ENCODE measurements at places on chromosomes 4 and X.
A peak's percentile ranks its signal among the peaks of the same experiment; 100 is the strongest.

GRCh38 chrX:110142096-110142495 is 139.2 kb downstream of the TMEM164 start:
- DNase-seq, result no peak

GRCh38 chr4:38818441-38818976 is 13.9 kb upstream of the TLR1 start:
- DNase-seq, result no peak

GRCh38 chrX:105610411-105610810 is 211.9 kb upstream of the NRK start:
- no peak for DNase-seq

DNA sequence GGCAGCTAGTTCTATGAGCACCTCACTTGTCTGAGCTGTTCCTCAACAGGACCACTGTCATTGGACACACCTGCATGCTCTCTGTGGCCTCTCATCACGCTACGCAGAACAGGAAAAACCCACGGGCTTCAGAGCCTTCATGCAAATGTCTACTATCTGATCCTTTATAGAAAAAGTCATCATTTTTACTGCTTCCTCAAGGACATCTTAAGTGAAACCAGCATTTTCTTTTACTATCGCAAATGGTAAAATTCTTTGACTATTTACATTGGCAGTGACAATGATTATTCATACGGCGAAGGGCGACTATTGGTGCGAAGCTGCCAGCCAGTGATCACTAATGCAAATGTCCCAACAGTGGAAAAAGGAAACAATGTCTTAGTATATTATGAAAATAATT is 147.0 kb downstream of the AFAP1 start:
- DNase-seq, result no peak

- no peak for DNase-seq
Observed at GRCh38 chrX:43003204-43003565, 225.2 kb upstream of the PPP1R2C start.

- DNase-seq, result no peak
Observed at GRCh38 chr4:40719008-40719623, 30.6 kb upstream of the NSUN7 start.

- DNase-seq, result no peak
Observed at GRCh38 chr4:120694973-120695372, 227.6 kb downstream of the PRDM5 start.

DNA sequence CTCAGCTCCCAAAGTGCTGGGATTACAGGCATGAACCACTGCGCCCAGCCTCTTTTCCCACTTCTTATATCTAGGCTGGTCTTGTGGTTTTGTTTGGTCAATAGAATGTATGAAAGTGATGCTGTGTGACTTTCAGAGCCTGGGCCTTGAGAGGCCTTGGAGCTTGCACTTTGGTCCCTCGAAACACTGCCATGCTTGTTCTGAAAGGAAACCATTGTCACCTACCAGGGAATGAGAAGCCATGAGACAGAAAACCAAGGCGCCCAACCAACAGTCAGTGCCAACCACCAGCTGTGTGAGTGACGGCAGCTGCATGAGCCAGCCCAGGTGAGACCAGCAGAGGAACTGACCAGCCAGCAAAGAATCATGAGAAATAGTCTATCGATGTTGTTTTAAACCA is 57.4 kb downstream of the SCD5 start:
- no peak for DNase-seq

DNA sequence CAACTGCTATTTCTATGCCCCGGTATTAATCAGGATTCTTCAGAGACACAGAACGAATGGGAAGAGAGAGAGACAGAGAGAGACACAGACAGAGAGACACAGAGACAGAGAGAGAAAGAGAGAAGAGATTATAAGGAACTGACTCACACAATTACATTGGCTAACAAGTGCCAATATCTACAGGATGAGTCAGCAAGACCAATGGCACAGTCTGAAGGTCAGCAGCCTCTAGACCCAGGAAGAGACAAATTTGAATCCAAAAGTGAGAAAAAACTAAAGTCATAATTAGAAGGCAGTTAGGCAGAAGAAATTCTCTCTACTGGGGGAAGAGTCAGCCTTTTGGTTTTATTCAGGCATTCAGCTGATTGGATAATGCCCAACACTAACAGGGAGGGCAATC is 187.3 kb downstream of the MAB21L2 start:
- no peak for DNase-seq

GRCh38 chr4:2482693-2483092 is 13.8 kb downstream of the RNF4 start:
- DNase-seq, result no peak

- DNase-seq, result no peak
Observed at GRCh38 chr4:46386570-46386969, 3.4 kb downstream of the GABRA2 start.

- no peak for DNase-seq
Observed at GRCh38 chr4:47287735-47288134, 175.8 kb downstream of the COMMD8 start.

GRCh38 chr4:123306769-123307168 is 89.8 kb upstream of the SPRY1 start:
- no peak for DNase-seq

DNA sequence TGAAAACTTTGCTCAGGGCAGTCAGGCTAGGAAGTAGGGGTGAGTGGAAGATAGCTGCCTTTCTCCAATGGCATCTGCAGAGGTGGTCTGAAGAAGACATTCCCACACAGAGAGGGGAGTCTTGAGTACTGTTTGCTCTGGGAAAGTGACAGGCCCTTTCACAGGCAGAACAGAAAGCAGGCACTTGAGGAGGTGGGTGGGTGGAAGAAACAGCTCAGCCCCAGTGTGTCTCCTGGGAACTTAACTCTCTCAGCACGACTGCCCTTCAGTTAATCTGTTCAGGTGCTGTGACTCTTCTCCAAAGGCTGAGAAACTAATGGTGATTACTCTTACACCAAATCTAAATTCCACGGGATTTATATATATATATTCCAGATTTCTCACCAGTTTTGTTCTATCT is 28.3 kb downstream of the ENOPH1 start:
- DNase-seq, result no peak

GRCh38 chrX:151889421-151889820 is 23.3 kb upstream of the MAGEA4 start:
- DNase-seq, result no peak

DNA sequence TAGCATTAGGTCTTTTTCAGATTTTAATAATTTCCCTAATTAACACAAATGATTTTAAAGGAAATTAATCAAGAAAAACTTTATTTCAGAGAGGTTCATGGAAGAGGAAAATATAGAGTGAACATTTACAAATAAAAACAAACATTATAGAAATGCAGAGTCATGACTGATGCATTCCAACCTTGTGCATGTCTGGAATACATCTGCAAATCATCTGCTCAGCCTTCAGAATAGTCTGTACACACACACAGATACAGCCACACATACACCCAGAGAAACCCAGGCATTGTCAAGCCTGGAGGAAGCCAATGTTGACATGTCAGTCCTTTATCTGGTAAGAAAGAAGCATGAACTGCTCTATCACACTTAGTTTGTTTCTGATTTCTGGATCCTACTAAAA is 61.3 kb upstream of the NFKB1 start:
- no peak for DNase-seq

DNA sequence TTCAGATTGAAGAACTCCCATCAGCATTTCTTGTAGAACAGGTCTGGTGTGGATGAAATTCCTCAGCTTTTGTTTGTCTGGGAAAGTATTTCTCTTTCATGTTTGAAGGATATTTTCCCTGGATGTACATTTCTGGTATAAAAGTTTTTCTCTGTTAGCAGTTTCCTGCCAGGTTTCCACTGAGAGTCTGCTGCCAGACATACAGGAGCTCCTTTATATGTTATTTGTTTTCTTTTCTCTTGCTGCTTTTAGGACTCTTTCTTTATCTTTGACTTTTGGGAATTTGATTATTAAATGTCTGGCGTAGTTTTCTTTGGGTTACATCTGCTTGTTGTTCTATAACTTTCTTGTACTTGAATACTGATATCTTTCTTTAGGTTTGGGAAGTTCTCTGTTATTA is 486.5 kb downstream of the ARAP2 start:
- DNase-seq, result no peak

GRCh38 chrX:112645774-112646173 is 34.0 kb downstream of the LHFPL1 start:
- no peak for DNase-seq

- peak; percentile 88 for DNase-seq
Observed at GRCh38 chr4:113899271-113900070, 80.0 kb downstream of the ARSJ start.

- no peak for DNase-seq
Observed at GRCh38 chrX:123860983-123861382, 1.1 kb downstream of the XIAP start.

GRCh38 chr4:126123611-126124325 is 809.0 kb downstream of the FAT4 start:
- DNase-seq, result no peak

DNA sequence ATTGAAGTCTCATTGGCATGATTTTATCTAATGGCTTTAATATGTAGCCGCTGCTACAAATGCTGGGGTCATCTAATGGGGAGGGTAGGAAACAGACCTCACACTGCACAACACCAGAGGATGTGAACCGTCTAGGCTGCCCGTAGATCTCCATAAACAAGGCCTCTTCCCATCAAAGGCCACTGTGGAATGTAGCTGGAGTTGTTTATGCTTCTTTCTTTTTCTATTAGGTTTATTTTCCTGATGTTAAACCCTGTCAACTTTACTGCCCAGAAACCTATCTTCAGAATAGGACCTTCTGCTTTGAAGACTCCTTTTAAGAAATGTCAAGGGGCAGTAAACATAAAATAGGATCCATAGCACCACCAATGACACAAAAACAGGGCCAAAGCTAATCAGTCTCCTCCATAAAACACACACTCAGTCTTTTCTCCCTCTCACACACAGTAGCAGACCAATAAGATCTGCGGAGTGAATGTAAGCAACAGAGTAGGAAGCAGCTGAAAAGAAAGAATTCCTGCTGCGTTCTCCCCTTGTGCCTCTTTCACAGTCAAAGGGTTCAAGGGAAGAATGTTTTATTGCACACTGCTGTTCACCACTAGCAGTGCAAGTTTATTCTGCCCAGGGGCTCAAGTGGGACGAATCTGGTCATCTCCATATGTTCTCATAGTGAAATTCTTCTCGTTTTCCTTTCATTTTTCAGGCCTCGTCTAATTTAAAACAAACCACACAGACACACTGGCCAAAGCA is 72.2 kb downstream of the MAML3 start:
- no peak for DNase-seq

GRCh38 chrX:19063030-19063429 is 59.2 kb downstream of the ADGRG2 start:
- DNase-seq, result no peak

- no peak for DNase-seq
Observed at GRCh38 chrX:10358958-10359357, 202.2 kb downstream of the CLCN4 start.

GRCh38 chr4:797066-797465 is 28.9 kb downstream of the CPLX1 start:
- no peak for DNase-seq

- DNase-seq, result no peak
Observed at GRCh38 chr4:22492987-22493386, 22.9 kb downstream of the ADGRA3 start.

DNA sequence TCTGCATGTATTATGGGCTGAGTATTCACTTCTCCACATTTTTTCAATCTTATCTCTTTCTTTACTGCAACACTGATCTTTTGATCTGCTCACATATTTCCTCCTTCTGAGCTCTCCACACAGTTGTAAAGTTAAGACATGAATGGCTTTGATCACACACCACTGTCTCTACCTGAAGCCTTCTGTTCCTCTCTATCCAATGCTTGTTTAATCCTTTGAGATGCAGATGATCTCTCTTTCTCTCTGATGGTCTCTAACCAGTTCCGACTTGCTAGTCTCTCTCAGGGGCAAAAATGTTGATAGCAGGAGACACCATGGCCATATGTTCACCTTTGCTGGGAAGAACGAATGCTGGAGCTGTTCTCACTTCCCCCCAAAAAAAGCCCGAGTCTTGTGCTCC is 162.4 kb downstream of the UNC5C start:
- no peak for DNase-seq

DNA sequence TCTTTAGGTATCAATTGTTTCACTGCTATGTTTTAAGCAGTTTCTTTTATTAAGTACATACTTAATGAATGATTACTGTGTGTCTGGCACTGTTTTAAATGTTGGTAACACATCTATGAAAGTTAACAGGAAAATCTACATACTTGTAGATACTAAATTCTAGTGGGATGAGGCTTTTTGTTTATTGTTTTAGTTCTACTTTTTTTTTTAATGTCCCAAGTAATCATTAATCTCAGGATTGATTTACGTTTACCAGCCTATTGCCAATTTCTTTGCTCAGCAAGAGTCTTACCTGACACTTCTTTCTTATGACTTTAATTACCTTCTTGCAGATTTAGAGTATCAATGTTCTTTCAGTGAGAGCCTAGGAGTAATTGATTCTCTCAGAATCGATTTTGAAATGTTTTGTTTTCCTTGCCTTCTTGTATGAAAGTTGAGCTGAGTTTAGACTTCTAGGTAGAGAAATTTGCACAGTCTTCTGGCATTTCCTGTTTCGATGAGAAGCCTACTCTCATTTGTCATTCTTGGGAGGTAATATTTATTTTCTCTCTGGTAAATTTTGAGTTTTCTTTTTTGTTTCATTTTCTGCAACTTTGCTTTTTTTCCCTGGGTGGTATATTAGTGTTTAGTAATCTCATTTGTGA is 235.2 kb upstream of the ANKRD50 start:
- no peak for DNase-seq

DNA sequence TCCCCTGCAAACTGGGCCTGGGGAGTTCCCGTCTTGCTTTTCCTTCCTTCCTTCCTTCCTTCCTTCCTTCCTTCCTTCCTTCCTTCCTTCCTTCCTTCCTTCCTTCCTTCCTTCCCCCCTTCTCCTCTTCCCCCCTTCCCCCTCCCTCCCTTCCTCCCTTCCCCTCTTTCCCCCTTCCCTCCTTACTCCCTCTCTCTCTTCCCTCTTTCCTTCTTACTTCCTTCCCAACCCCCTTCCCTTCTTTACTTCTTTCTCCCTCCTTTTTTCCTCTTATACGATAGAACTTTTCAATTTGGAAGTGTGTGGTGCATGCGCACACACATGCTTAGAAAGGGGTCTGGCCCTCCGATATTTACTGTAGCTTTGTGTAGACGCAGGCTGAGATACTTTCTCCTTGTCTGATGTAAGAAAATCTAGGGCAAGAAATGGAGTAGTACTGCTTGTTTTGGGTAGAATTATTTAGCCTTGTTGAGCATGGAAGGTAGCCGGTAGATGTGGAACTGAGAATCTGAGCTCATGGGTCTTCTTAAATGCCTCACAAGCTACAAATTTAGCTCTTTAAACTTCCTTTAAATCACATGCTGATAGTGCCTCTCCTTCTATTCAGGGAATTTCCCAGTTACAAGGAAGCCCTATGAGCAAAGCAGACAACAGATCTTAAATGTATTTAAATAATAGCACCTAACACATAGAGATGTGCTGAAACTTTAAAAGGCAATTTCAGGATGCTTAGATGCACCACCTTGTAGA is 189.6 kb downstream of the GPAT3 start:
- no peak for DNase-seq
